ENCODE measurements at places on chromosomes 7 and 10.

- no peak for DNase-seq
Measured at GRCh38 chr10:53990799-53991238, 810.2 kb downstream of the PCDH15 start.

- DNase-seq = no peak
Measured at GRCh38 chr7:34567906-34568305, 90.1 kb upstream of the NPSR1 start.

GRCh38 chr10:613271-614138 lies 76.0 kb downstream of the DIP2C start:
- DNase-seq = peak; percentile 48

DNA sequence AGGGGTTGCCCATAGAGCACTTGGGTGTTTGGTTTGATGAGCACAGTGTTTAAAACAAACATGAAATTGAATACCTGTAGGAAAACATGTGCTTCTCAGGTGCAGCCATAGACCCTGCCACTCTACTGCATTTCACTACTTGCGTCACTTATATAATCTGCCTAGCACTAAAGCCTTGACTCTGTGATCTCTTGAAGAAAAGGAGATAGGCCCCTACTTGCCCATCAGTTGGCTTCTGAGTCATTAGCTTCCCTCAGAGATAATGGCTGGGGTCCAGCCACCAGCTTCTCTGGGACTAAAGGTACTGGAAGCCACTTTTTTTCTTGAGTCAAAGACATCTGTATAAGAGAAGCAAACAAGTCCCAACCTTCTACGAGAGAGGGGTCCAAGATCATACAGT lies 45.9 kb upstream of the BTRC start:
- no peak for DNase-seq

GRCh38 chr7:86978808-86979506 lies 80.5 kb downstream of the ELAPOR2 start:
- no peak for DNase-seq

DNA sequence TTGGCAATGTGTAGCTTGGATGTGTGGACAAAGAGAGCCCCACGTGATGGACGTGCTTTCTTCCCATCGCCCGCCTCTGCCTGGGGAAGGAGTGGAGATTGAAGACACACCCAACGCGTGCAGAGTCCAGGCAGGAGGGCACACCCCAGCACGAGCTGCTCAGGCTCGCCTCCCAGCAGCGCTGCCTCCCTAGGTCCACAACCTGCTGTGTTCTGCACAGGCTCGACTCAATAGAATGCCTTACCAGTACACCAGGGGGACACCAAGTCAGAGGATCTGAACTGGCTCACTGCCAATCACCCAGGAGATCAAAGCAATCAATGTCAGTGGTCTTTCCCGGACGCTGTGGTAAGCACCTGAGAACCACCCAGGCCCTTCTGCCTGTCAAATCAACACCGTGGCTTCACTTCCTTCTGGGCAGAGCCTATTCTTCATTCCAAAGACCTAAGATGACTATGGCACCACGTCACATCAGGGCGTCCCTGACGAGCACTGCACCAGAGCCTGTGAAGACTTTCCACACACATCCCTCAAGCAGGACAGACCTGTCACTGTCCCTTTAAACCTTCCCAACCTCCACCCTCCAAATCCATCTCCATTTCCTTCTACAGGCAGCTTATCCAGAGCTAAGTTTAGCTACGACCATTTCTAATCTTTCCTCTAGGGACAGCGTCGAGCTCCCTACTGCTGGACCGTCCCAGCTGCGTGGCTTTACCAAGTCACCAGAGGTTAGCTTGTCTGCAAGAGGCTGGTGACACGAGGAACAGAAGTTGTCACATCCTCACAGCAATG lies 72.3 kb downstream of the AMZ1 start:
- no peak for DNase-seq

DNA sequence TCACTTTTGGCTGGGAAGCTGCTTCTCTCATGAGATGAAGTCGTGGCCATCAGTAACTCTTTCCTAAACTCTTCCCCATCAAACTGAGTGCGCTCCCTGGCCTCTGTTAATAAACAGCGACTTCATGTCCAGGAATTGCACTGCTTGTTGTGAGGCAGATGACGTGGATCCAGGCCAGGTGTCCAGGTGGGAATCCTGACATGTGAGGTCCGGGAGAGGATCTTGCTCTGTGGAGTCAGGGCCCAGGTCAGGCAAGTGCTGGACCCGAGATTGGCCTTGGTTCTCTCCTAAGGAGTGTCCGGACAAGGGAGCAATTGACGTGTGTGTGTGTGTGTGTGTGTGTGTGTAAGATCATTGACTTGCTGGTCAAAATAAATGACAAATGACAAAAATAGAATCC lies 362.7 kb downstream of the GLRX3 start:
- no peak for DNase-seq

DNA sequence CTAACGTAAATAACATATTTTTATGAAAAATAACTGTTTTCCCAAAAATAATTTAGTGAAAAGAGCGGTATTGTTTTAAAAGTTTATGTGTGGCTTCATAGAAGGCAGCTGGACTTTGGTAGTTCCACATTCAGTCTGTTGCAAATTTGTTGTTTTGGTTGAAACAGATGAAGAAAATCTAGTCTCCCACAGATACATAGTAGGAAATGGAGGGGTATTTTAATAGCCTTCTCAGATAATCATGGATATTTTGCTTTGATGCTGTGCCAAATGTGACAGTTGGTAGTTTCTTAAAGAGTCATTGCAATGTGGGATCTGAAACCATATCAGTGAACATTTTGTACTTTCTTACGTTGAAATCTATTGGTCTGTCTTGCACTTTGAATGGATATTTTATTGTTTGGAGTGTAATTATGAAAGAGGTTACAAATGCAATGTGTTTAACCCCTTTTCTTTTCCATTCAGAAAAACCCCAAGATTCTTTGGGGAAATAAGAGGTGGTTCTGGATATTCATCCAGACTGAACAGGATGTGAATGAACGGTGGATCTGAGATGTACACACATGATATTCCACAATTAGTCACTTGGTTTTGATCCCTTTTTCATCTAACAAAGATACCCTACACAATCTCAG lies 10.4 kb downstream of the ZNF365 start:
- DNase-seq = no peak

- no peak for DNase-seq
Measured at GRCh38 chr7:23226844-23227450, 19.6 kb upstream of the GPNMB start.

- DNase-seq = no peak
Measured at GRCh38 chr7:91151916-91152315, 112.3 kb upstream of the FZD1 start.

GRCh38 chr10:5497948-5498730 lies 1.2 kb downstream of the CALML5 start:
- DNase-seq = no peak

DNA sequence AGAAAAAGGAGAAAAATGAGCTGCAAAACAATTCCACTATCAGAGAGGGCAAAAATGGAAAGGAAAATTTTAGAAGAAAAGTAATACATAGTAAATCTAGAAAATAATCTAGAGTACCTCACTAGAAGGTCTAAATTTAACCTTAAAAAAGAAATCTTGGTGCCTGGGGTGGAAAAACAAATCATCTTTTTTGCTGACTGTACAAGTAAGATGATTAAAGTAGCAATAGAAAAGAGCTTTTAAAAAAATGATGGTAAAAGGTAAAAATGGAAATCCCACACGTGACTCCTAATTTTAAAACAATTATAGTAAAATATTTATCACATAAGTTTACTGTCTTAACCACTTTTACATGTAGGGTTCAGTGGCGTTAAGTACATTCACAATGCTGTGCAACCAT lies 28.8 kb upstream of the GOT1 start:
- no peak for DNase-seq

- DNase-seq = no peak
Measured at GRCh38 chr7:159141660-159142059, 3.0 kb downstream of the VIPR2 start.

DNA sequence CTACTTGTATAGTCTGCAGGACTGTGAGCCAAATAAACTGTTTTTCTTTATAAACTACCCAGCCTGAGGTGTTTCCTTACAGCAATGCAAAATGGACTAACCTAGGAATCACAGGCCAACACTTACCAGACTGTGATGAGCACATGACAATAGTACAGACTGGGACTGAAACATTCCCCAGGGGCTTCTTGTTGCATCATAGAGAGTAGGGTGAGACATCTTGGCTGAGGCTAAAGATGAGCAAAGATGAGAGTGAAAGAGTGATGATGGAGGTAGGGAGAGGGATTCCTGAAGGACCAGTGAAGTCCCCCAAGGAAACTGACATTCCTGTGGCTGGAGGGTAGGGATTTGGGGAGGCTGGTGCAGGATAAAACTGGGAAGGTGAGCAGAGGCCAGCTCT lies 194.4 kb downstream of the TPST1 start:
- no peak for DNase-seq

GRCh38 chr7:151107882-151108281 lies 21.6 kb downstream of the AGAP3 start:
- DNase-seq = no peak

- DNase-seq = no peak
Measured at GRCh38 chr10:78215645-78216044, 182.0 kb downstream of the RPS24 start.

DNA sequence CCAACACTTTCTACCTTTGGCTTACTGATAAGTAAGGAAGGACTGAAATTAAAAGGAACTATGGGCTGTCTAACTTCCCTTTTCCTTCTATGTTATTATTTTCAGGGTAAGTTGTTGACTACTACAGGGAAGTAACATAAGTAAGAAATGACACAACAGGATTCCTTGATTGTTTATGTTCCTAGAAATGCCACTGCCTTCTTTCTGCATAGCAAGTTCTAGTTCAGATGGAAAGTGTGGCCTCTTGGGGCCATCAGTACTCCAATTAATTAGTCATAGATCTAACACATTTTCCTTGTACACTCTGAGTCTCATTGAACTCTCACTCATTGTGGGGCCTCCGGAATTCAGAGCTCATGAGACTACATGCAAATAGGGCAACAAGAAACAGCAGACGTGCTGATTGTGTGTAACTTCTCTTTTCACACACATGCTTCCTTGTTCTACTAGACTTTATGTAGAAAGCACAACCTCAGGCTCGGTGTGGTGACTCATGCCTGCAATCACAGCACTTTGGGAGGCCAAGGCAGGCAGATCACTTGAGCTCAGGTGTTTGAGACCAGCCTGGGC lies 35.3 kb upstream of the HIBADH start:
- DNase-seq = no peak

GRCh38 chr7:77360969-77361368 lies 55.2 kb downstream of the GSAP start:
- no peak for DNase-seq

DNA sequence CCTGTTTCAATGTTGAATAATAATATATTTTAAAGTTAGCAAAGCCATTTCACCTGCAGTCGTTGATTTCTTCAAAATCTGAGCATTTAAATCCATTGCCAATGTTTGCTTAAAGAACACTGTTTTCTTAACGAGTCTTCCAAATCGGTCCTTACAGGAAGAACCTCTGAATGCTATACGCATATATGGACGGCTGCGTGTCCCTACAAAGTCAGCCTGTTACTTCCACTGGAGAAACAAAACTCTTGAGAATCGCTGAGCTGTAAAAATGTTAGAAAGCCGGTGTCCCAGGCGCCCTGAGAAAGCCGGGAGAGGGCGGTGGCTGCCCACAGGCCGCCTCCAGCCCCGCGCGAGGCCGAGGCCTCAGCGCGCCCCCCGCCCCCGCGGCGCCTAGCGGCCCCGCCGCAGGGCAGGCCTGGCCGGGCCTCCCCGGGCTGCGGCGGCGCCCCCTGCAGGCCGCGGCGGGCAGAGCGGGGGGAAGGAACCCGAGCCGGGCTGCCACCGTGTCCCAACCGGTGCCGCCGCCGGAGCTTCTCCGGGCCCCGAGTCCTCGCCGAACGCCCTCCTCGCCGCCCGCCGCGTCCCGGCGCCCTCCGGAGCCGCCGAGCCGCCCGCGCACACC lies at the start of gene FHIP2A:
Gene FHIP2A (plus strand): TSS at position 488 of the 622 bp plus-strand sequence. CDS start 299 bp downstream, outside the sequence.
- DNase-seq = peak; percentile 5

- DNase-seq = peak; percentile 10
Measured at GRCh38 chr7:106625678-106626301, 35.2 kb downstream of the CCDC71L start.

GRCh38 chr10:17422931-17423330 lies 31.5 kb downstream of the ST8SIA6 start:
- no peak for DNase-seq

- DNase-seq = no peak
Measured at GRCh38 chr7:43229801-43230200, 117.4 kb downstream of the HECW1 start.

DNA sequence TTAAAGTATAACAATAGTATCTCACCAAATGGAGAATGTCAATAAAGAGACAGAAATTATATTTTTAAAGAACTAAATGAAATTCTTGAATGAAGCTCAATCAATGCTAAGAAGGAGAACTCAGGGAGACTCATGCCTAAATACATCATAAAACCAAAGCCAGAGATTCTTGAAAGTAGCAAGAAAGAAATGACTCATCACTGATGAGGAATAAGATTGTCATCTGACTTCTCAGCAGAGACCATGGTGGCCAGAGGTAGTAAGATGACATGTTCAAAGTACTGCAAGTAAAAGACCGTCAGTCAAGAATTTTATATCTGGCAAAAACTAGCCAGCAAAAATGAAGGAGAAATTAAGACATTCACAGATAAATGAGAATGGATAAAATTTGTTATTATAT lies 399.0 kb downstream of the GRID1 start:
- DNase-seq = no peak

DNA sequence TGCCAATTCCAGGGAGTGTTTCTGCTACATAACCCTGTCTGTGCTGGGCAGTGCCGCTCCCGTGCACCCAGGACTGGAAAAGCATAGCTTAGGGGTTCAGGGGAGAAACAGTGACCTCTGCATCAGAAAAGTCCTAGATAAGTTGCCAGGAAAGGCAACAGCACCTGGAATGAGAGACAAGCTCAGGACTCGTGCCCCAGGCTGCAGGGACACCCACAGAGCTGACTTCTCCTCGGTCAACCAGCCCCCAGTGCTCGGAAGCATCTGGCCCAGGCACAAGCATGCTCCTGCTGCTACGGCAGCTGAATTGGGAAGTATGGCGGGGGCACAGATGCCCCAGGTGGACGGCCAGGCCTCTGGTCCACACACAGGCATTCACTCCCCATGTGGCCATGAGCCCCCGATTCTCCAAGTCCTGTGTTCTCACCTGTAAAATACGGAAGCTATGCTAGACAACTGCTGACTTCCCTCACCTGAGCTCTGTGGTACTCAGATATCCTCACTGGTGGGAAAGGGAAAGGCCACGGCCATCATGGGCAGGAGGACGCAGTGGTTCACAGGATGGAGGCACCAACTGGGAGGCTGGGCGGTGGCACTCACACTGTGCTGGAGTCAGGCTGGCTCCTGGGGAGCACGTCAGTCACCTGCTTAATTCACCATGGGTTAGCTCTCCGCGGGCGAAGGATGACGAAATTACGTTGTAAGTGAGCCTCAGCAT lies 220.5 kb downstream of the PTPRN2 start:
- no peak for DNase-seq

DNA sequence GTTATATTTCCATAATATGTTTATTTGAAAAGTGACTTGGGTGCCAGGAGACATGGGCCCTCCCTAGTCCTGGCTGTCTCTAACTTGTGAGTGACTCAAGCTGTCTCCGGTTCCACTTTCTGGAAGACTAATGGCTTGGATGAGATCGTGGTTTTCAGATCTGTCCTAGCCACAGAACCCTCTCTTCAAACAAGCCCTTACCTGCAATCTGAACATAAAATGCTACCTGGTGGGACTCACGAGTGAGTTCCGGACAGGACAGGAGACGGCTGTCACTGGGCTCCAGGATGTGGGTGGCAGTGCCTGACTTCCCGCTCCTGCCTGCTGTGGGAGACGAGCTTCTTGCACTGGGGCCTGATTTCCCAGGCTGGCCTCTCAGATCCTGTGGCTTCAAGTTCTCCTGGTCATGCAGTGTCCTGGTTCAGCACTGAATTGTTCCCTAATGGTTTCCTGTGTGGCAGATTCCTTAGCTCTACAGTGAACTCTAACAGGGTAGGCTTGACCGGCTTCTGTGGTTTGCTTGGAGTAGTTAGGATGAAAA lies 26.0 kb upstream of the PFKFB3 start:
- DNase-seq = no peak

Data from DMS79 treated with DMSO at 0.1 percent for 48 hours (cell line).